CD4-positive, alpha-beta T cell treated with Interleukin-17A for 4 hours (primary cell): ENCODE measurements at places on chromosomes 3 and 15.

DNA sequence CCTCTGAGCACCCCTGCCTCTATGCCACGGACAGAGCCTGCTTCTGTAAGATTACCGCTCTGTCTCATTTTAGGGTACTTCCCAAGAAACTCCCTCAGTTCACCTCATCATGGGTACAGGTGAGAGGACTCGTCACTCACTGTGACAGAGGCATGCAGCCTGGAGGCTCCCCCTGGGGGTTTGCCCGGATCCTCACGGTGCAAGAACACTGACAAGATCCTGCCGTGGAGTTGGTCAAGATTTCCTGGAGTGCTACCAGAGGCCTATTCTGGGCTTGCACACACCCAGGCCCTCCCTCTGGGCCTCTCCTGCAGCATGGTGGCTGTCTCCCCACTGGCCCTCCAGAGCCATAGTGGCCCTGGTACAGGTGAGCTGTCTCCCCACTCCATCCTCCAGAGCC lies 103.1 kb upstream of the TNIK start:
- DNase-seq = no peak

- DNase-seq = no peak
Observed at GRCh38 chr15:70633991-70634390, 129.4 kb downstream of the UACA start.

GRCh38 chr3:39284457-39284881 lies 4.6 kb upstream of the CX3CR1 start:
- no peak for DNase-seq

- peak; percentile 48 for DNase-seq
Observed at GRCh38 chr3:127697551-127698240, 24.9 kb downstream of the ABTB1 start.

DNA sequence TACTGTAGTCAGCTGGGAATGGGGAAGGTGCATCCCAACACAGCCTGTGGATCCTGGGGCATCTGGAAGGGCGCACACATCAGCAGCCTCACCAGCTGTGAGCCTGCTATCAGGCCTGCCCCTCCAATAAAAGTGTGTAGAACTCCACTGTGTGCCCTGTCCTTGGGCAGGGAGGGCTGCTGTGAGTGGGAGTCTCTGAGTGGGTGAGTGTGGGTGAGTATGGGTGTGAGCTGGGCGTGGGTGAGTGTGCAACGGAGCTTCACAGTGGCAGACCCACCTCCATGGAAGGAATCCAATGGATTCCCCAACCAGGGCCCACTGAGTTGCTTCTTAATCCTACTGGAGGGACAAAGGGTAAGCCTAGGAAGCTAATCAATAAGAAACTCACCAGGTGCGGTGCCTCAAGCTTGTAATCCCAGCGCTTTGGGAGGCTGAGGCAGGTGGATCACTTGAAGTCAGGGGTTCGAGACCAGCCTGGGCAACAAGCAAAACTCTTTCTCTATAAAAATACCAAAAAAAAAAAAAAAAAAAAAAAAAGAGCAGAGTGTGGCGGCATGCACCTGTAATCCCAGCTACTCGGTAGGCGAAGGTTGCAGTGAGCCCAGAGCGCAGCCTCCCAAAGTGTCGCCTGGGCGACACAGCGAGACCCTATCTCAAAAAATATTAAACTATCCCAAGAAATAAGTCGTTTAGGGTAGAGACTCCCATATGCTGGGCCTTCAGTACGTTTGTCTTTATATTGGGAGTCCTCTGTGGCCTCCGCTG lies 555 bp upstream of the RCCD1 start:
- no peak for DNase-seq

DNA sequence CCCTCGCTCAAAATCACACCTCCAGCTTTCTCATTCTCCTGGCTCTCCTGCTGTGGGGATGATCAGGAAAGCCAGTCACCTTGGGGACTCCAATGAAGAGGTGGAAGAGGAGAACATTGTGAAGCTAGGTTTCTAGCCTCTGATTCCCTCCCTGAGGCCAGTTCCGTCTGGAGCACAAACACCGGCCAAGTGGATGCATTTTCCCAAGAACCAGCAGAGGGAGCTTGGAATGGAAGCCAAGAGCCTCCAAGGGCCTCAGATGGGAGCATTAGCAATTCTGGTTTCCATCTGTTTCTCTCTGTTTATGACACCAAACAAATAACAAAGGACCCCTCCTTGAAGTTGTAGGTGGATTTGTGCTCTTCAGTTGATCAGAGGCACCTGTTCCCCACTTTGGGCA lies 40.6 kb upstream of the NMNAT3 start:
- DNase-seq = no peak

DNA sequence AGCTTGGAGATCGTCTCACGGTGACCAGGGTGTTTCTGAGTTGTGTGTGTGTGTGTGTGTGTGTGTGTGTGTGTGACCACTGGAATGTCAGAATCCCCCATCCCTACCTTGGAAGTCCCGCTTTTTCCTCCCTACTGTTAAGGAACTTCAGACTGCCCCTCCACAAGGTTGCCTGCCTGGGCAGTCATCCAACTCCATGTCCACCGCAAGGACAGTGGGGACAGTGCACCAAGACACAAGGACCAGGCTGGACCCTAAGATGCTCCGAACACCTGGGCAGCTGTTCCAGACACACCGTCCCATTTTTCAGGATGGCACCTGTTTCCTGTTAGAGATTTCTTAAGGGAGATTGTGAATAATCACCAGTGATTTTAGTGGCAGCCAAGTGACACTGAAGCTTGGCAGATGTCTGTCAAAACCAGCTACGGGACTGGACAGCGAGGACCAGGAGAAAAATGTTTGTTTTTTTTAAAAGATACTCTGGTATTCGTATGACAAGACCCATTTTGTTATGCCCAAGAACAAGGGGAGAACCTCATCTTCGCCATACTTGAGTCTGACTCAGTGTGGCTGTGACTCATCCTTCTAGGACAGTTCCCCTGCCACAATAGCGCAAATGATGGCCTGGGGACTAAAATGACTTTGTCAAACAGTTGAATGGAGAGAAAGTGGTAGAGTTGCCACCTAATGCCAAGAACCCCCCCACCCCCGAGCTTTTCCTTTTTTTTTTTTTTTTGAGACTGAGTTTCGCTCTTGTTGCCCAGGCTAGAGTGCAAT lies 15.5 kb downstream of the PAQR9 start:
- peak; percentile 4 for DNase-seq

DNA sequence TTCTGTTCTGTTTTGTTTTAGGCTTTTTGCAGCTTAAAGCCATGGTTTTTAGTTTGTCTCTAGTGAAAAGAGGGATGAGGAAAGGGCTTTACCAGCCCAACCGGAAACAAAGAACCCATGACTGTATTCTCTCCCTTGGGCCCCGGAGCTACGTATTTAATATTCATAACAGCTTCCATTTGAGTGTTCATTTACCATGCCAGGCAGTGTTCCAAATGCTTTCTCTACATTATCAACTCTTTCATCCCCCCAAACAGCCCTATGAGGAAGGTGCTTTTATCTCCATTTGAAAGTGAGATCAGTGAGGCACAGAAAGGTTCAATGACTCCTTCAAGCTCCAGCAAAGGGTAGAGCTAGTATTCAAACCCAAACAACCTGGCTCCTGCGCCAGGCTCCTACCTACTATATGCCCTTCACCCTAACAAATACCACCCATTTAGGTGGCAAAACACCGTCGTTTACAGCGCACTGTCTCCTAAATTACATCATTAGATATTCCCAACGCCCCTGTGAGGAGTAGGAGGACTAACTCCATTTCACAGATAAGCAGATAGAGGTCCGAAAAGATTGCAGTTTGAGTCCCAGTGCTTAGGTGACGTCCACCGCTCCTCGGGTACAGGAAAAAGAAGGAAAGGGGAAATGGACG lies 27.9 kb downstream of the GTPBP8 start:
- peak; percentile 19 for DNase-seq

- DNase-seq = no peak
Observed at GRCh38 chr15:51121118-51121517, 26.4 kb upstream of the TNFAIP8L3 start.

GRCh38 chr3:8482960-8483665 lies 18.5 kb upstream of the LMCD1 start:
- DNase-seq = no peak

- peak; percentile 83 for DNase-seq
Observed at GRCh38 chr3:184354121-184354728, 7.2 kb downstream of the CLCN2 start.

DNA sequence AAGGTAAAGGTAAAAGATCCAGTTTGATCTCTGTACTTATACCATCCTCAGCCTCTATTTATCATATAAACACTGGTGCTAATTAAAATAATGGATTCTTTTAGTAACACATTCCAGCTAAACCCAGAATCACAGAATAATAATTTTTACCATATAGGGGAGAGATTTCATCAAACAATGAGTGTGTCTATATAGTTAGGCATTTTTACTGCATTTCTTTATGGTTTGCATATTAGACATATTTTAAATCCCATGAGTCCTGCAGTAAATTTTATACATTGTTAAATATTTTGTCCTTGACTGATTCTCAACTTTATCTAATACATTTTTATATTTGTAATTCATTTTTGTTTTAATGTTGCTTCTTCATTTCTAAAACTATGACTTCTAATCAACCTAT lies 323.7 kb upstream of the AGTR1 start:
- no peak for DNase-seq

DNA sequence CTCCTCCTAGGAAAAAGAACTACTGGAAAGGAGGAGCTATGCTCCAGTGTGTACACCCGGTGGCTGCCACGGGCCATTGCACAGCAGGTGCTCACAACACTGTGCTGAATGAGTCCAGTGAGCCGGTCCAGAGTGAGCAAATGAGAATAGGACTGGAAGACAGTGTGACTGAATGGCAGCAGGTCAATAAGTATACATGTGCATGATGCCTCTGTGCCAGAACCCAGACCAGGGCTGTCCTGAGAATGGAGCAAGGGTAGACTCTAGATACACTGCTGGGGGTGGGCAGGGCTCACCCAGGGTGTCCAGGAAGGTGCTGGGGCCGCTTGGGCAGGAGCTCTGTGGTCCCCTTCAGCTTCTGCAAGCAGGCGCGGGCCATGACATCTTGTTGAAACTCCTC lies 8.3 kb downstream of the POLG start:
- DNase-seq = no peak

- DNase-seq = no peak
Observed at GRCh38 chr3:134360046-134360445, 14.2 kb downstream of the AMOTL2 start.

DNA sequence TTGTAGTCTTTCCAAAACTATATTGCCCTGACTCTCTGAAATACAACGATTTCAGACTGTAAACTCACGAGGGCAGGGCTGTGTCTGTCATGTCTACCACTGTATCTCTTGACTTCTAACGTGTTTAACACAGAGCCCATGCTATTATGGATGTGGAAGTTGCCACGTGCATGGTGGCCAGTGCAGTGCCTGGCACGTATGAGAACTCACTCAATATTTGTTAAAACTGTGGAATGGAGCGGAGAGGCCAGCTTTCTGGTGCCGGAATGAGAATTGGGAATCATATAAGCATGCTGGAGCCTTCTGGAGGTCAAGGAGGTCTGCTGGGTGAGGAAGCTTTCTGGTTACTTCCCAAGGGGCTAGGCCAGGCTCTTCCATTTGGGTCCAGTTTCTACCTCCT lies 220.6 kb upstream of the LYSMD4 start:
- DNase-seq = no peak

- peak; percentile 92 for DNase-seq
Observed at GRCh38 chr15:75202251-75203016, 752 bp downstream of the C15orf39 start.

- no peak for DNase-seq
Observed at GRCh38 chr3:183401678-183402077, 26.7 kb downstream of the MCF2L2 start.

DNA sequence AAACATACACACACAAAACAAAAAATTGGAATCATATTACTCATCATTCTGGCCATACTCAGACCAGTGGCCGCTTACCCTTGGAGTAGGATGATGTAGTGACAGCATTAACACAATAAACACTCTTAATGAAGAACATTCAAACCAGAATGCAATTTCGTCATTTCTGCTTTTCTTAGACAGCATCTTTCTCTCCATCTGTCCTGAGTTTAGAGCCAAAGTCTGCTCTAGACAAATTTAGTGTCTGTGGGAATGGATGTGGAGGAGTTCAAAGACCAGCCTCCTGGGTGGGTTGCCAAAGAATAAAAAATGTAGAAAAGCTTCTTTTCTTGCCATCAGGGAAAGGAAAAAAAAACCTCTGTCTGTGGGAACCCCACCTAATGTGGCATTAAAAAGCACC lies 212.4 kb upstream of the POU1F1 start:
- no peak for DNase-seq

DNA sequence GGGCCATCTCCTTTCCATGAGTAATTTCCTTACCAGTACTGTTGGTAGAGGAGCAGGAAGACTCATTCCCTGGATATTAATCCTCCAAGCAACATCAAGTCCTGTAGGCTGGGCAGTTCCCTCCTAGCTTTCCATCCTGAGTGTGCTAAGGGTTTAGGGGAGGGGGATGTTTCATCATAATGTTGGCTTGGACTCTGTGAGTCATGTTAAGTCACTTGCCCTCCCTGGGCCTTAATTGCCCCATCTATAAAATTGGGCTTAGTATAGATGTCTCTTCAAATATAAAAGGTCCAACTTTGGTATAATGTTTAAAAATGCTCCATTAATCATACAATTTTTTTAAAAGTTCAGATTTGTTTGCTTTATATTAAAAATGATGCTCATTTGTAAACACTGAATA lies 52.7 kb downstream of the TLE3 start:
- DNase-seq = no peak

DNA sequence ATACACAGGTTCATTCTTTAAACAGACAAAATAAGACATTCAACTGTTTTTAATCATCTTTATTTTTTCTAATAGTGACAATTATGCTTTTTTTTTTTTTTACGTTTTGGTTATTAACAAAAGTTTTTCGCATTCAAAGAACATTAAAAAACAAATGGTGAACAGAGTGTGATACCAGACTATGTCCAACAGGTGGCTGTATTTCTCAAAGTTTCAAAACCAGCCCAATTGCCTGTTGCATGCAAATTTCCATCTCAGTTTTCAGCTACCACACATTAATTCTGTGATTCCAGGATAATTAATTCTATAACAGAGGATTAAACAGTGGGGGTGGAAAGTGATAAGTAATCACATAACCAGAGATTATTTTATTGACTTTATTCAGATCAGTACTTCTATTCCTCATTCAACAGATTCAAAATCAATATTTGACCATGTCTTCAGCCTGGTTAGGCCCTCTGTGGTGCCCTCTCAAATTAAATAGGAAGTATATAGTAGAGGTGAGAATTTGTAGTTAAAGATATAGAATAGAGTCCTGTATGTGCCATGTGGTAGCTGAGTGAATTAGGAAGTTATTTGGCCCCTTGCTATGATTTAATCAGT lies 122.2 kb upstream of the DCBLD2 start:
- no peak for DNase-seq

DNA sequence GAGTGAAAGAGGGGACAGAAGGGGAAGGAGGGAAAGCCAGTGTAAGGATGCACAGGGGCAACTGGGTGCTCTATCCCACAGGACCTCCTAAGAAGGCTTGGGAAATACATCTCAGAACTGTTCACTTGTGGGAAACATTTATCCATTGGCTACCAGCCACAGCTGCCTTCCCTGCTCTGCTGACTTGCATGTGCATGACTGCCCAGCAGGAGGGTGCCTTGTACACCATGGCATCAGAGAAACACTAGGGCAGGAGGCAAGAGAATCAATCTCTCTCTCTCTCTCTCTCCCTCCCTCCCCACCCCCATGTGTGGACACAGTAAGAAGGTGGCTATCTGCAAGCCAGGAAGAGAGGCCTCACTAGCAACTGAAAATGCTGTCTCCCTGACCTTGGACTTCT lies 62.9 kb upstream of the ZBTB38 start:
- DNase-seq = no peak

GRCh38 chr15:70113304-70113700 lies 15.6 kb upstream of the TLE3 start:
- no peak for DNase-seq
